NCI-H1930 (cell line): ENCODE measurements at places on chromosomes 4 and X.

DNA sequence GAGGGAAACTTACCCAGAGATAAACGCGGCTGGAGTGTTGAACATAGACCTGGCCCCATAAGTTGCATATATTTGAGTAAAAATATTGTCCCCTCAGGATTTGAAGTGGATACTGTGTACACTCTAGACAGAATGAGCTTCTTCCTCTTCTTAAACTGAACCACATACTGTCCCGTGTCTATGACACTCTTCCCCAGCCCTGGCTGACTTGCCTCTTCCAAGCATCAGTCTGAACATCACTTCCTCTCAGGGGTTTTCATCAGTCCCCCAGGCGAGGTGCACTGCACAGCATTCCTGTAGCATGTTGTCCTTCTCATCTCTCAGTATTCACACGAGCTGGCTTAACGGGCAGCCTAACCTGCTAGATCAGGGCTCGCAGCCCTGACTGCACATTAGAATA lies 80.5 kb upstream of the TMEM150C start:
- DNase-seq = no peak

GRCh38 chrX:30791296-30792278 lies 97.5 kb downstream of the TAB3 start:
- no peak for DNase-seq

DNA sequence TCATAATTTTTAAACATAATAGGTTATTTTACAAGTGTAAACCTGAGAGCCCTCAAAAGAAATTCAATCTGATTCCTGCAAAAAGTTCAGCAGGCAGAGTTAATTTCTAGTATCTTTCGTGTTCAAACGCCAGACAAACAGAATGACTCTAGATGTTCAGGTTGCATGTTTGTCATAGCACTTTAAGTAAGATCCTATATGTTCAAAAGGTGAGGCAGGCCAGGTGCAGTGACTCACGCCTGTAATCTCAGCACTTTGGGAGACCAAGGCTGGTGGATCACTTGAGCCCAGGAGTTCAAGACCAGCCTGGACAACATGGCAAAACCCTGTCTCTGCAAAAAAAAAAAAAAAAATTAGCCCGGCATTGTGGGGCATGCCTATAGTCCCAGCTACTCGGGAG lies 1.1 kb upstream of the RASSF6 start:
- DNase-seq = no peak

GRCh38 chr4:129145222-129145730 lies 49.3 kb downstream of the C4orf33 start:
- no peak for DNase-seq

- DNase-seq = no peak
Observed at GRCh38 chrX:55787727-55788126, 70.2 kb downstream of the RRAGB start.

DNA sequence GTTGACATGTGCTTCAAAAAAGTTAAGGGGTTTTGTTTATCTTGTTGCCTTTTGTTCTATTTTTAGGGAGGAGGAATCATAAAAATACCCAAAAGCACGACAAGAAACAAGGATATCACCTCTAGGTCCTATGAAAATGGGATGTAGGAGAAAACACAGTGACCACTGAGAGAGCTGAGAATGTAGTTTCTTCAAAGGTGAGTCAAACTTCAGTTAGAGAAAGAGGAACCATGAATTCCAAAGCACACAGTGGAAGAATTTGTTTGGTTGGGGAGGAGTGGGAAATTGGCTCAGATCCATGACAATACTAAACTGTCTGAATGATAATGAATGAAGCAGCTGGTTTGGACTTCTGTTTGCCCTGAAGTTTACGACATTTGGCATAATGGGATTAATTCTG lies 19.1 kb upstream of the FRYL start:
- no peak for DNase-seq

DNA sequence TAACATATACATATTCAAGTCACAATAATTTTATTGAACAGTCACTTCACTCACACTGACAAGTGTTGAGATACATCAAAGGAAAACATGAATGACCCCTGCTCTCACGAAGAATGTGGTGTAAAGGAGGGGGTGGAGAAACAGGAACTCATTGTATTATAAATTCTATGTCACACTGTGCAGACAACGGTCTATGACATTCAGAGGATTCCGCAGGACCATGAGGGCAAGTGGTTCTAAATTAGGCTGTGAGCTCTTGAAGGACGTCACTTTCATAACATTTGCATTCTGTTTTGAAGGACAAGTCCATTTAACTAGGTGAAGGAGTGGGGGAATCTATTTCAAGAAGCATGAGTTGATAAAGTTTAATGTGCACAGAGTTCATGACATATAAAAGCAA lies 415.2 kb upstream of the HS3ST1 start:
- no peak for DNase-seq

- no peak for DNase-seq
Observed at GRCh38 chr4:158857951-158858350, 89.1 kb downstream of the FNIP2 start.

DNA sequence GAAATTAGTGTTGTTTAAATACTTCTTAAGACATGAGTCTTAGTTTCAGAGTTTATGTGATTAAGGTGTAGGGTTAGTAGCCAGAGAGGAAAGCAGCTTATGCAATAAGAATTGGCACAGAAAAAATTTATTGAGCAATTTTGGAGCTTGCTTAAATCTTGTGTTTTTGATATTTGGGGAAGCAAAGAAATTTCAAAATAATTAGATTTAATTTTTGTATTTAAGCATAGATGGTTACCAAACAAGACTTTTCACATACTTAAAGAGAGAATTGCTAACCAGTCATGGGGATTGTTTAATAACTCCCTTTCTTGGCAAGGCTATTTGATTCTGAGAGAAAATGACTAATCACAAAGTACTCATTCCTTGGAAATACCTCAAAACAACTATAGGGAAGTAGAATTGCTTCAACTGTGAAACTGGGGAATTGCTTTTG lies 202.0 kb upstream of the GRID2 start:
- DNase-seq = no peak

DNA sequence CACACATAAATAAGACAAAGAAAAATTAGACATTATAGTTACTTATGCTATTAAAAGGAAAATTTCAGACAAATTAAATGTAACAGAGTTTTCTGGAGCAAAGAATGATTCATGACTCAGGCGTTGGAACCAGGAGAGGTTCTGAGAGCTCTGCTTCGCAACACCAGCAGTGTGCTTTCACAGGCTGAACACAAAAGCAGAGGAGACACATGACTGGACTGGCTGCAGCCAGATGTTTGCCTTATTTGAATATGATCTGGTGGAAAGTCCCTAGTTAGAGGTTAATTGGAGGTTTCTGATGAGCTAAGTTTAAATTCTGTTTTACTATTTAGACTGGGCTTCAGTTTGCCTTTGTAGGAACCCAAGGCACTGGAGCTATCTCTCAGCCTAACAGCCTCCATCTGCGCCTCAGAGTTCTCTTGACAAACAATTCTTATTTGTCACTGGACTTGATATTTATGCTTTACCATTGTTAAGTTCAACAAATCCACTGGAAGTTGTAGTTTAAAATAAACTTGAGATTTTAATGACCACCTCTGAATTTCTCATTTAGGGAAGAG lies 16.2 kb downstream of the BOD1L1 start:
- DNase-seq = no peak

GRCh38 chr4:1155314-1155713 lies 17.1 kb downstream of the SPON2 start:
- DNase-seq = no peak

- DNase-seq = no peak
Observed at GRCh38 chrX:16978193-16978984, 31.9 kb downstream of the REPS2 start.

GRCh38 chrX:134677332-134677731 lies 19.1 kb upstream of the PLAC1 start:
- DNase-seq = no peak

GRCh38 chr4:2393353-2394270 lies 24.8 kb downstream of the ZFYVE28 start:
- no peak for DNase-seq
